Lung (tissue), 17 donors: ENCODE measurements at places on chromosomes 2 and 18. TPM values are rescaled to one million over a fixed set of nuclear protein-coding genes. Genes with fewer than 3 reads are reported as not detected.

LNPK gene
- polyA plus RNA-seq, result 4.7 TPM

DNA sequence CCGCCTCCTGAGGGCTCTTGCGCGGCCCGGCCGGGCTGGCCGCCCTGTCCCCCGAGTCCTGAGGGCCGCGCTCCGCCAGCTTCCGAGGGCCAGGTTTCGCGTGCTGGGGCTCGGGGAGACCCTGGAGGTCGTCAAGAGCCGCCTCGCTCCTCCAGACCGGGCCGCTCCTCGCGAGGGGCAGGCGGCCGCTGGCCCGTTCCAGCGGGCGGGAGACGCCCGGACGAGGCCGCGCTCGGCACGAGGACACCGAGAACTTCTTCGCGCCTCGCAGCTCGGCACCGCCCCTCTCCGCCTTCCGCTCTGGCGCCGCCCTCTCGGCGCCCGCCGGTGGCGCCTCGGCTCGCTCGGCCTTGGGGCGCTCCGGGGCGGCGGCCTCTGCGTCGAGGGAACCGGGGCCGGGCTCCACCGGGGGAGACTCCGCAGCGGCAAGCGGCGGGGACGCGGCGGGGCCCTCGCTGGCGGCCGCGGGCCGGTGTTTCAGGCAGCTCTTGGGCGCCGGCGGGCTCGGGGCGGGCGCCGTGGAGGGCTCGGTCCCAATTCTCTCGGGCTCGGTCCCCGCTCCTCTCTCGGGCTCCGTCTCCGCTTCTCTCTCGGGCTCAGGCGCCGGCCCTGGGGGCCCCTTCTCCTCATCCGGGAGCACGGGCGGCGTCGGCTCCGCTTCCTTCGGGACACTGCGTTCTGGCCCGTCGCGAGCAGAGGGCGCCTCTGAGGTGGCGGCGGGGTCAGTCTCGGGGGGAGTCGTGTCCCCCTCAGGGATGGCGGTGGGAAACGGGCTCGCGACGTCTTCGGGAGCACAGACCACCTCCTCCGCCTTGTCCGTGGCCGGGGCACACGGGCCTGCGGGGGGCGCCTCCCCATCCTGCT lies 91.6 kb upstream of the MGAT4A start:
- H3K27ac ChIP-seq, result peak overlapping the region; percentile 83
- H3K27me3 ChIP-seq, result no peaks in the 10 kb centered on the region
- peak; percentile 55 for DNase-seq
- H3K4me3 ChIP-seq, result peak overlapping the region; percentile 34
- H3K36me3 ChIP-seq, result no peaks in the 10 kb centered on the region
- H3K4me1 ChIP-seq, result no peaks in the 10 kb centered on the region

- no peak for DNase-seq
- H3K4me1 ChIP-seq, result no peaks in the 10 kb centered on the region
- no peaks in the 10 kb centered on the region for H3K27me3 ChIP-seq
- no peak overlapping the region for H3K4me3 ChIP-seq
Observed at GRCh38 chr2:8122520-8122919, 559.3 kb upstream of the ID2 start.

TOGARAM2 gene
- 7.9 TPM for polyA plus RNA-seq

GRCh38 chr2:153408710-153409385 lies 69.7 kb downstream of the RPRM start:
- no peak overlapping the region for H3K4me3 ChIP-seq
- no peaks in the 10 kb centered on the region for H3K36me3 ChIP-seq
- H3K4me1 ChIP-seq, result no peaks in the 10 kb centered on the region
- H3K27ac ChIP-seq, result no peak overlapping the region
- H3K27me3 ChIP-seq, result no peaks in the 10 kb centered on the region

TANC1 gene
- 14.3 TPM for polyA plus RNA-seq

DNA sequence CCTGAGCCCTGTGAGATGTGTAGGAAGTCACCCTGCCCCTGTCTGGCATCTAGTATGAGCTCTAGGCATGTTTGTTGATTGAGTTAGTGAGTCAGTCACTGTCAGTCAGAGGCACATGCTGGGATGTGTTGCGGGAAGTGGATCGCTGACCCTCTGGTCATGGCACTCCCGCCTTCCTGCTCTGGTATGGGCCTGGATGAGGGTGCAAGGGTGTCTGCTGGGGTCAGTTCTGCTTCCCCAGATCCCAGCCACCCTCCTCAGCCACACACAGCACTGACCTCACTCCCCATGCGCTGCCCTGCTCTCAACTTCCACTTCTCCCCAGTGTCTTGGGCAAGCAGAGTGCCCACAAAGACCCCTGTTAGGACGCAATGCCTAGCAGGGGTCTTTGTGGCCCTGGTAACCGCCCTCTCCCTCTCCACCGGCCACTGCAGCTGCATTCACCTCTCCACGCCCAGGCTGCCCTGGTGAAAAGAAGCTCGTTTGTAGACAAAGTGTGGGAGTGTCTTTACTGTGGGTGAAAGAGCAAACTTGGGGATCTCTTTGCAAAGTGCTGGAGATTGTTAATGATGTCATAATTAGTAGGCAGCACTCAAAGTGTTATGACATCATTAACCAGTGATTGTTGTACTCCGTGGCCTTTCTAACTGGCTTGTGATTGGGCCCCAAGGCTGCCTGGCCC lies 252.1 kb downstream of the LDLRAD4 start:
- H3K4me3 ChIP-seq, result no peak overlapping the region
- H3K4me1 ChIP-seq, result no peaks in the 10 kb centered on the region
- no peaks in the 10 kb centered on the region for H3K27me3 ChIP-seq
- no peak for DNase-seq
- H3K36me3 ChIP-seq, result no peaks in the 10 kb centered on the region

- no peak overlapping the region for H3K27ac ChIP-seq
- no peaks in the 10 kb centered on the region for H3K36me3 ChIP-seq
- H3K4me3 ChIP-seq, result no peak overlapping the region
- H3K4me1 ChIP-seq, result no peaks in the 10 kb centered on the region
Observed at GRCh38 chr2:156908825-156909224, 348.7 kb upstream of the GALNT5 start.

IL1RL1 gene
- polyA plus RNA-seq, result 383 TPM

- no peak overlapping the region for H3K27ac ChIP-seq
- H3K4me1 ChIP-seq, result peaks cover 10% of the 10 kb centered on the region
- H3K4me3 ChIP-seq, result no peak overlapping the region
- H3K36me3 ChIP-seq, result no peaks in the 10 kb centered on the region
Observed at GRCh38 chr2:64177315-64177714, 33.1 kb upstream of the PELI1 start.

DNA sequence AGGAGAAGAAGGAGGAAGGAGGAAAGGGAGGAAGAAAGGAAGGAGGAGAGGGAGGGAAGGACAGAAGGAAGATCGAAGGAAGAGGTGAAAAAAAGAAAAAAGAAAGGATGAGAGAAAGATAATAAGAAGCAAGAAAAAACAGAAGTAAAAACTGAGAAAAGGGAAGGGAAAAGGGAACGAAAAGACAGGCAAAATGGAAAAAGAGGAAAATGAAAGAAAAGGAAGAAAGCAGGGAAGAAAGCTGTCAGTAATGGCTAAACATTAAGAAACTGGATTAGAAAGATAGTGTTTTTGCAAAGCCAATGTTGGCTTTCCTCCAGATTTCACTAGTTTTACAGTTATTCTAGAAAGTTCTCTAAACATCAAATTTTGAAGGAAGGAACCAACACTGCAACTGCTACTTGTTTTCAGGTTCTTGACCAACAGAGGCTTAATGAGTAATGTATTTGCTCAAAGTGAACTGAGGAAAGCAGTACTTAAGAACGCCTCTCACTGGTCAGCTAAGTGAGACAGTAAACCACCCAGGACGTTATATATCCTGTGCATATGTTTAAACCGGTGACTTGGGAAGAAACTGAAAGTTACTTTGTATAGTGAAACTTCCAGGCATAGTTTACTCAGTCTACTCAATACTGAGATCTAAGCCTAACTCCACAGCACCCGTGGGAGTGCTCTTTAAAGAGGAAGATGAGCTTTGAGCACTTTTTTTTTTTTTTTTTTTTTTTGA lies 286.2 kb upstream of the TRIB2 start:
- H3K27me3 ChIP-seq, result no peaks in the 10 kb centered on the region
- H3K36me3 ChIP-seq, result no peaks in the 10 kb centered on the region
- H3K27ac ChIP-seq, result no peak overlapping the region

DNA sequence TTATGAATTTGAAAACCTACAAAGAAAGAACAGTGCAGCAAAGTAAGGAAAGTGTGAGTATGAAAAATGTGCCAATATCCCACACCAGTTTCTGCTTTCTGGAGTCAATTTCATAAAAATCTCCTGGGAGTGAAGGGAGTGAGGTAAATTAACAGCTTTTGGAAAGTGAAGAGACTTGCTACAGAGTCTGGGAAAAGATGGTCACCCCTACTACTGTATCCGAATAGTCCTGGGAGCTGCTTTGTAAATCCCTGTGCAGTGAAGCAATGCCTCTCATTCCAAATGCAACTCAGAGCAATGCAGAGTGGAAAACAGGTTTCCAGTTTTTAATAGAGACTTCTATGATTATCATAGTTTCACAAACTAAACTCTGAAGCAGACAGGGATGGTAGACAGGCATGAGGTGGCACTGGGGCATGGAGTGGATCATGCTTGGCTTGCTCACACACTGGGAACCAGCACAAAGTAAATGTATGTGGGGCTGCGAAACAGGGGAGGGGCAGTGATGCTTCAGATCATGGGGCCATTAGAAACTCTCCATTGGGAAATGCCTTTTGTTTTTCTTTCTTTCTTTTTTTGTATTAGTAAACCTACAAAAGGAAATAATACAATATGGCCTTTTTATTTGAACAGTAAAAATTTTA lies 10.6 kb downstream of the COL5A2 start:
- H3K4me3 ChIP-seq, result no peak overlapping the region
- peaks cover 13% of the 10 kb centered on the region for H3K4me1 ChIP-seq
- no peaks in the 10 kb centered on the region for H3K36me3 ChIP-seq
- H3K27me3 ChIP-seq, result no peaks in the 10 kb centered on the region
- H3K27ac ChIP-seq, result no peak overlapping the region
- no peak for DNase-seq

DNA sequence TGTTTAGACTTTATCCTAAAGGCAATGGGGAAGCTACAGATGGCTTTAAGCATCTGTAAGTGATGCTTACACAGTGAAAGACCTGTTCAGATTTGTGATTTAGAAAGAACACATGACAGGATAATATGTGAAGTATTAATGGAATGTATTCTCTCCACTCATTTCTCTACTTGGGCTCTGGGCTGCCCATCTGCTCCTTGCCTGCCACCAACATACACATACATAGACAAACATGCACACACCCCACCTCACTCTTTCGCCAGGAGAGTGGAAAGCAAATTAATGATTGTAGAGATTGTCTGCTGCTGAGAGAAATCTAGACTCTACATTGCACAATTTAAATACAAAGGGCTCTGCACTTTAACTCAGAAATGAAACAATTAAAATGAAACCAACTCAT lies 61.0 kb upstream of the NFE2L2 start:
- H3K27me3 ChIP-seq, result no peaks in the 10 kb centered on the region
- DNase-seq, result no peak
- no peaks in the 10 kb centered on the region for H3K4me1 ChIP-seq
- peaks cover 4% of the 10 kb centered on the region for H3K36me3 ChIP-seq

GRCh38 chr18:46630160-46630559 lies 26.9 kb downstream of the LOXHD1 start:
- no peak for DNase-seq
- no peaks in the 10 kb centered on the region for H3K27me3 ChIP-seq
- no peak overlapping the region for H3K27ac ChIP-seq
- H3K4me3 ChIP-seq, result no peak overlapping the region
- H3K4me1 ChIP-seq, result no peaks in the 10 kb centered on the region
- H3K36me3 ChIP-seq, result no peaks in the 10 kb centered on the region

DNA sequence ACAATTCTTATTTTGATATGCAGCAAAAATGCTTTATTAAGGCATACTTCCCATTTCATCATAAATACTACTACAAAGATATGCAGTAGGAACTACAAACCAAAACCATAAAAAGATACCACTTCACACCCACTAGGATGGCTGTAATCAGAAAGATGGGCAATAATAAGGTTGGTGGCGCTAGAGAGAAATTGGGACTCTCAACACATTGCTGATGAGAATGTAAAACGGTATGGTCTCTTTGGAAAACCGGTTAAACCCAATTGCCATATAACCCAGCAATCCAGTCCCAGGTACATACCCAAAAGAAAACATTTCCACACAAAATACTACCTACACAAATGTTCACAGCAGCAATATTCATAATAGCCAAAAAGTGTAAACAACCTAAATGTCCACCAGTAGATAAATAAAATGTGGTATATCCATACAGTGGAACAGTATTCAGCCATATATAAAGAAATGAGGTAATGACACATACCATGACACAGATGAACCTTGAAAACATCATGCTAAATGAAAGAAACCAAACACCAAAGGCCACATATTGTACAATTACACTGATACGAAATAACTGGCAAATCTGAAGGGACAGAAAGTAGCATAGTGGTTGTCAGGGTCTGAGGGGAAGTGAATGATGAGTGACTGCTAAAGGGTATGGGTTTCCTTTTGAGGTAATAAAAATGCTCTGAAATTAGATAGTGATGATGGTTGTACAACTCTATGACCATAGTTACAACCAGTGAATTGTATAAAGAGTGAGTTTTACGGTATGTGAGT lies 12.7 kb downstream of the SP3 start:
- H3K4me3 ChIP-seq, result no peak overlapping the region
- peaks cover 6% of the 10 kb centered on the region for H3K36me3 ChIP-seq
- H3K4me1 ChIP-seq, result no peaks in the 10 kb centered on the region

DNA sequence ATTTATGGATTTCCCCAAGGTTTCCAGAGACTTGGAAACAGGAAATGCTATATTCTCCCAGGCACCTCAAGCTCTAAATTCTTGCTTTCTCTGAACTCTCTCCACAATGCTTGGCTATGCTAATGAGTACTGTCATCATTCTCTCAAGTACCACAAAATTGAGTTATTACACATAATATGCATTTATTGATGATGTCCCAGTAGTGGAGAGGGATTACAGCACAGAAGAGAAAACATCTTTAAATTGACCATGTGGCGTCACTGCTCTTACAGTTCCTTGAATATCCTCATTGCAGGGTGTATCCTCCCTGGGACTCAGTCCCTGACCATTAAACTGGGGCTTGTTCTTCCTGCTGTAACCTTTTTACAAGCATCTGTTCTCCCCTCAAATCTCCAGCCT lies 681.1 kb upstream of the FANCL start:
- no peaks in the 10 kb centered on the region for H3K4me1 ChIP-seq
- DNase-seq, result no peak
- no peaks in the 10 kb centered on the region for H3K36me3 ChIP-seq

GPR35 gene
- polyA plus RNA-seq, result 3.9 TPM

ABCG5 gene
- not detected for polyA plus RNA-seq

DNA sequence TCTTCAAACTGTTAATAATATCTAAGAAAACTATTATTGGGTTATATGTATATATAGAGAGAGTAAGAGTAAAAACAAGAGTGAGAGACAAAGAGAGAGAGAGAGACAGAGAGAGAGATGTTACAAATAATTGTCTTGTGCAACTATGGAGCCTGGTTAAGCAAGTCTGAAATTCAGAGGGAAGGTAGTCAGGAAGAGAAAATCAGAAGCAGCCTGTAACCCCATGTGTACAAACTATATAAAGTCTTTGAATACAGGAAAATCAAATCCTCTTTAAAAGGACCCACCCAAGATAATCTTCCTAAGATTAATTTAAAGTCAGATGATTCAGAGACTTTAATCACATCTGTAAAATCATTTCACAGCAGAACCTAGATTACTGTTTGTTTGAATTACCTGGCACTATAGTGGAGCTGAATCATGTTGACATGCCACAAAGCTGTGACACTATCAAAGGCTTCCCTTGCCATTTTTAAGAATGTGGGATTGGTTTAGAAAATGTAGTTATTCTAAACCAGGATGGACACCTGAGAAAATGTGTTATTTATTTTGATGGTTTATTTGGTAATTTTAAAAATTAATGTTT lies 301.7 kb upstream of the FSIP2 start:
- no peaks in the 10 kb centered on the region for H3K36me3 ChIP-seq
- no peaks in the 10 kb centered on the region for H3K27me3 ChIP-seq

CNDP1 gene
- polyA plus RNA-seq, result 0.10 TPM

GRCh38 chr2:74532222-74532621 lies 2.5 kb downstream of the HTRA2 start:
- no peaks in the 10 kb centered on the region for H3K27me3 ChIP-seq
- peaks cover 32% of the 10 kb centered on the region for H3K36me3 ChIP-seq
- no peak overlapping the region for H3K27ac ChIP-seq
- H3K4me3 ChIP-seq, result no peak overlapping the region
